ENCODE measurements at places on chromosomes 7 and 10. TPM values are rescaled to one million over a fixed set of nuclear protein-coding genes. Genes with fewer than 3 reads are reported as not detected.

Gene OR6B1
- not detected for total RNA-seq

Gene KLLN
- 0.26 TPM for total RNA-seq

Gene C10orf62
- total RNA-seq = not detected

Gene ARMC3
- total RNA-seq = under 0.01 TPM

Gene NYAP1
- under 0.01 TPM for total RNA-seq

Gene RNF32
- 1.8 TPM for total RNA-seq

Gene ANKRD2
- total RNA-seq = 0.26 TPM

Gene OGA
- 96.4 TPM for total RNA-seq

Gene PAPOLB
- total RNA-seq = under 0.01 TPM

Gene STEAP1
- total RNA-seq = 12.7 TPM

Gene PITX3
- not detected for total RNA-seq

Gene ZNF239
- 2.6 TPM for total RNA-seq

Gene DENND2A
- not detected for total RNA-seq

Gene CLCN1
- under 0.01 TPM for total RNA-seq

Gene HACD1
- 22.1 TPM for total RNA-seq

Gene CYP2C19
- 0.26 TPM for total RNA-seq

Gene JAKMIP3
- under 0.01 TPM for total RNA-seq

Gene STK31
- 0.26 TPM for total RNA-seq

Gene STX1A
- total RNA-seq = 7.3 TPM

Gene MMD2
- not detected for total RNA-seq

Gene OPN4
- total RNA-seq = not detected

Gene PRKCQ
- 2.1 TPM for total RNA-seq

Gene OR2A5
- total RNA-seq = not detected

Gene BTBD16
- total RNA-seq = 0.26 TPM

Gene DNAJB9
- 85.0 TPM for total RNA-seq

Gene PNLIPRP1
- not detected for total RNA-seq

Gene TRUB1
- 26.6 TPM for total RNA-seq

Gene CFAP43
- 0.26 TPM for total RNA-seq

Gene CYP2C18
- total RNA-seq = 20.9 TPM

Gene APBB1IP
- not detected for total RNA-seq

Gene GATA3
- total RNA-seq = under 0.01 TPM

Gene UNCX
- not detected for total RNA-seq

Gene MCM10
- total RNA-seq = 0.38 TPM

Gene PNLIP
- under 0.01 TPM for total RNA-seq

Gene MICALL2
- 13.7 TPM for total RNA-seq

Gene NAT16
- total RNA-seq = not detected
